ENCODE measurements at places on chromosomes 6 and 20.

DNA sequence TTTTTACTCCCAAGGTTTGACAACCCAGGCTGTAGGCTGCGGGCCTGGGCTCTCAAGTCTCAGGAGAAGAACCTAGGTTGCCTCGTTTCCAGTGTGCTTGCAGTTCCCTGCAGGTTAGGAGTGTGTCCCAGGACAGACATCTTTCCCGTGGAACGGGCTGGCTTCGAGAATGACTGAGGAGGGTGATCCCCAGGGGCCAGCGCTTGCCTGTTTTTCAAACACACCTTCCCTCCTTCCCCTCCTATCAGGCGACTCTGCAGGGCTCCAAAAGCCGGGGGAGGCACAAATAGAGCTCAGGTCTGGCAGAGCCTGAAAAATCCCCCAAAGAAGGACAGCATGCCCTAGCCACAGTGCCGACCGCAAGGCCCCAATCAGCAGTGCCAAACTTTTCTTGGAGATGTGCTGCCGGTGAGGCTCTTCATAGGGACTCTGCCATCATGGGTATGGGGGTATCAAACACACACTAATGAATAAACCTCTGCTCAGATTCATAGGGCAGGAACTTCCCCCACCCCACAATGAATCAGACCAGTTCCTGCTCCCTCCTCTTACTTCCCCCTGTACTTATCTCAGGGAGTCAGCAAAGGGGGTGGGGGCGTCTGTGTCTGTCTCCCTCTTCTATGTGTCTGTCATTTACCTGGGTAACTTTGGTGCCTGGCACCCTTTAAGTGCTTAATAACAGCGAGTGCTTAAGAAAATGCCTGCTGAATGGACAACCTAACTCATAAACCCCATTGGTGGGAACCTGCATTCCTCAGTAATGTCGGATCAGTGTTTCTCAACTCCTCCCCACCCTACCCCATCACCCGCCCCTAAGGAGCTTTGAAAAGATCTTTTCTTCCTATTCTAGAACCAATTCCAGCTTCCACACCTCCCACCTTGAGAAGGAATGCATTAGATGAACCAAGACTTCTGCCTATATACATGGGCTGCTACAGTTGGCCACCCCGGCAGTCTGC lies 1.6 kb downstream of the KCNG1 start:
- peak; percentile 63 for DNase-seq

DNA sequence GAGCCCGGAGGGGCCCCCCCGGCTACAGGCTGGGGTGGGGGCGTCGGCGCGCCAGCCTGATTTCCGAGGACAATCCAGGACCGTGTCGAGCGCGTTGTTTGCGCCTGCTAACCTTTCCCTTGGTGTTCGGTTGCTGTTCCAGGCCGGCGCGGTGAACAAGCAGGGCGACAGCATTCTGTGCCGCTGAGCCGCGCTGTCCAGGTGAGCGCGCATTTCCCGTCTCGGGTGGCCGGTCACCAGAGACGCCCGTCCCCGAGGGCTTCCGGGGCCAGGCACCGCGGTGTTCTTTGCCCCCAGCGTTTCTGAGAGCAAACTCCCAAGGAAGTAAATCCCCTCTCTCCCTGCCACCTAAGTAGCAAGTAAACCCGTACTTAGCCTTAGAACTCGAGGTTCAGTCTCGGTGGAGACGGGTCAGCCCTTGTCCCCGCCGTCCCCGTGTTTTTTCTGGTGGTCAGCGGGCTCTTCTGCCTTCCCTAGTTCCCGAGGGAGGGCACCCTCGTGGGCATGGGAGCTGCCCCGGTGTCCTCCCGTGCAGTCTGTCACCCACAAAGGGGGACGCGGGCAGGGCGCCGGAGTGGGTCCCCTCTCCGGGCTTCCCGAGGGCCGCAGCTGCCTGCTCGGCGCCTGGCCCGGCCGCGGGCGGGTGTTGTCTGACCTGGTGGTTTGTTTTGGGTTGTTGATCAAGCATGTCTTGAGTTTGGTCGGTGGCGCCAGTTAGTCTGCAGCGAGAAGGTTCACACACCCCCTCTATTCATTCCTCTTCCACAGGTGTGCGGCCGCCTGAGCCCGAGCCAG lies 1.5 kb downstream of the ID4 start:
- DNase-seq, result peak; percentile 28

GRCh38 chr6:118565311-118565960 lies 17.3 kb downstream of the PLN start:
- peak; percentile 41 for DNase-seq

GRCh38 chr6:27375613-27376079 lies 12.9 kb upstream of the ZNF391 start:
- peak; percentile 34 for DNase-seq

GRCh38 chr20:59745201-59745600 lies 140.9 kb downstream of the PHACTR3 start:
- DNase-seq, result no peak

- DNase-seq, result no peak
Observed at GRCh38 chr6:21500314-21501020, 93.1 kb upstream of the SOX4 start.

- no peak for DNase-seq
Observed at GRCh38 chr6:26272171-26272637, 92.8 kb upstream of the BTN3A2 start.

DNA sequence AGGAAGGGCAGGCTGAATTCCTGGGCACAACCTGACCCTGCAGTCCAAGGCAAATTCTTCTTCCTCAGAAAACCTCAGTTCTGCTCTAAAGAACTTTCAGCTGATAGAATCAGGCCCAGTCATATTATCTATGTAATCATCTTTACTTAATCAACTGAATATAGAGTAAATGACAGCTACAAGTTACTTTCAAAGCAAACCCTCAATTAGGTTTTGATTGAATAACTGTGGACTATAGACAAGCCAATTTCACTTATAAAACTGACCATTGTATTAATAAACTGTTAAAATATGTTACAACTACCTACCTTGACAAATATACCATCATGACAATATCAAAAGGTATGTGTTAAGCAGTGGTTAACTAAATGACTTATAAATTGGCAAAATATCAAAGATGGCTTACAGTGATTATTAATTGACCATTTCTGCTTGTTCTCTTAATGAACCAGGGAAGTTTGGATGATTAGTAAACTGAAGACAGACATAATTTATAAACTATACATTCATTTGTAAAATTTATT lies 46.1 kb upstream of the ADGRF5 start:
- DNase-seq, result peak; percentile 36

DNA sequence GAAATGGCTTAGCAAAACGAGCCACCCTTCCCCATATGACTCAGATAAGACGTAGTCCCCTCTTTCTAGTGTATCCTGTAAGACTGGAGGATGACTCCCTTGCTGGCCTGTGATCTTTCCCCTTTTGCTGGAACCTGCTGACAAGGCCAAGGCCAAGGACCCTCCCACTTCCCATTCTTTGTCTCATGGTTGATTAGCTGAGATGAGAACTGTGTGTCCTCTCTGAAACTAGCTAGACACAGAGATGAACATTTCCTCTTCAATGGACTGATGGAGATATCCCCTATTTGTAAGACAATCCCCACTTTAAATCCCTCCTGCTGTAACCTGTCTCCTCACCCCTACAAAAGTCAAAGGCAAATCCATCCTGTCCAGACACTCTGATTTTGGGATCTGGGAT lies 33.4 kb upstream of the SCRT2 start:
- DNase-seq, result no peak

DNA sequence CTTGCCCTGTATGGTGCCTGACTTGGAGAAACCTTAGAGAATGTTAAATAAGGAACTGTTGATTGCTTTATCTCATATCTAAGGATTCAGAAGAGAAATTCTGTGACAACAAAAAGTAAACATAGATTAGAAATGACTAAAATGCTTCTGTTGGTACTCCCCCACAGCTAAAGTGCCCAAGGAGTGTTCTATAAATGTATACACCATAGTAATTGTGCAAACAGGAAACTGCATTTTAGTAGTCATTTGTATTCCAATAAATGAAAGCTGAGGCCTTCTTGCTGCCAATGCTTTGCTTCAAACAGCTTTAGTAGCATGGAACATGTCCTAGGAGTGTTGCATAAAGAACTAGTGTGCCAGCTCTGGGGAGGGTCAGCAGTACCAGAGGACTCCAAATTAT lies 343.7 kb upstream of the IRAK1BP1 start:
- no peak for DNase-seq

GRCh38 chr6:3280866-3281465 lies 22.2 kb downstream of the PSMG4 start:
- no peak for DNase-seq

DNA sequence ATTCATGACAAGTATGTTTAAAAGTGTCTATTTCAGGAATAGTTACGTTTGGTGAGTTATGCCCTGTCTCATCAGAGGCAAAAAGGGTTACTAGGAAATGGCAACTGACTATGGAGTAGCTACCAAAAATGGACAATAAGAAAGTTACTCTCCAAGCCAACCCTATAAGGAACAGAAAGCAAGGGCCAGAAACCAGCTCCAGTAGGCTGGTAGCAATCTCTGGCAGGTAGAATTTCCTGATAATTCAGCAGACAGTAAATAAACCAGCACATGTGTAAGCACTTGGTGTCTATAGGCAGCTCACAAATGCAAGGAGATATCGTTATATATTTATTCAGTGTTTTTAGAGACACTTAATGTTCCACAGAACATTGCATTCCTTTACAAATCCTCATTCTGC lies 20.3 kb downstream of the SOX4 start:
- no peak for DNase-seq

GRCh38 chr6:47671777-47672176 lies 26.6 kb upstream of the ADGRF4 start:
- DNase-seq, result no peak

DNA sequence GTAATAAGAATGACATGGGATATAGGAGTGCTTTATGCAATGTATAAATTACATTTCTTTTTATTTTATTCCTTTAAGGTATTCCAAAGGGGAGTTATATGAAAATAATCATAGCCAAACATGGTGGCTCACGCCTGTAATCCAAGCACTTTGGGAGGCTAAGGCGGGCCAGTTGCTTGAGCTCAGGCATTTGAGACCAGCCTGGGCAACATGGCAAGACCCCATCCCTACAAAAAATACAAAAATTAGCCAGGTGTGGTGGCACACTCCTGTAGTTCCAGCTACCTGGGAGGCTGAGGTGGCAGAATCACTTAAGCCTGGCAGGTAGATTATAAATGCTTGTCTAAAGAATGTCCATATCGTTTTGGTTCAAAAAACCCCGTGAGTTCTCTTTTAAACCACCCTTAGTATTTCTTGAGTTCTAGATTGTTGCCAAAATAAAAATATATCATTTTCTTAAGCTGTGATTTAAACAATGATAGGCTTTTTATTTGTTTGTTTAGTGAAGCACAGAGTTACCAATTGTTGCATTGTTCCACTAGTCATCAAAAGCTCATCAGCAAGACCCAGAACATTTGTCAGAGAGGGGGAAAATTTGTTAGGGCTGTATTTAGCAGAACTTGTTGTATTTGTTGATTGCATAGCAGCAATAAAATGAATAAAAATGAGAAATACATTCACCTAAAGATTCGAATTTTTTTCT lies 146.2 kb downstream of the KHDC1L start:
- DNase-seq, result peak; percentile 68

- DNase-seq, result peak; percentile 92
Observed at GRCh38 chr6:117491916-117492315, 9.4 kb downstream of the DCBLD1 start.

DNA sequence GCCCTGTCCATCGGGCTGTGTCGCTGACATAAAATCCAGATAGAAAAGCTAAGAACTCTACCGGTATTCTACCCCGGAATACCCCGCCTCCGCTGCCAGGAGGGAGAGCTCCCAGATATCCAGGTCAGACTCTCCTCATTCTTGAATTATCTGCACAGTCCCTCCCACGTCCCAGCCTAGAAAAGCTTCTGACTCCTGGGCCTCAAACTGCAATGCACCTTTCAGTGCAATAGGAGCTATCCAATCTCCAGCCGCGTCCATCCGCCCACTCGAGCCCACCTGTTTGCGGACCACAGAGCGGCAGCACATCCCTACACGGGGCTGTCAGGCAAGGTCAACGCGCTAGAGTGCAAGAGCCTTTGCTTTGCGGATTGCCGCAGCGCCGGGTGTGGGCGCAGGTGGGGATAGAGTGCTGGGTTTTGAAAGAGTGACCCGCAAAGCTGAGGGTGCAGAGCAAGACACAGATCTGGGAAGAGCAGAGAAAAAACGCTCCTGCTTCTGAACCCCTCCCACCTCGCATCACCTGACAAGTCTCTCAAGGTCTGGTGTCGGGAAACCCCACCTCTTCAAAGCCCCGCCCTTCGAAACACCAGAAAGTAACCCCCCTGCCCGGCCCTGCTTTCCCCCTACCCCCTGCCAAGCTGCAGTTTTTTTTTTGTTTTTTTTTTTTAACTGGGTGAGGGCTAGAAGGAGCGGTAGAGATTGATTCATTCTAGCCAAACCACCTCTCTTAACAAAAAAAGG lies 1.3 kb downstream of the TAPBP start:
- DNase-seq, result peak; percentile 81
